Fibroblast of skin of scalp (primary cell): ENCODE measurements at places on chromosomes 11 and 22.

GRCh38 chr11:44943118-44943517, 7.6 kb downstream of the TP53I11 start:
- DNase-seq: no peak

DNA sequence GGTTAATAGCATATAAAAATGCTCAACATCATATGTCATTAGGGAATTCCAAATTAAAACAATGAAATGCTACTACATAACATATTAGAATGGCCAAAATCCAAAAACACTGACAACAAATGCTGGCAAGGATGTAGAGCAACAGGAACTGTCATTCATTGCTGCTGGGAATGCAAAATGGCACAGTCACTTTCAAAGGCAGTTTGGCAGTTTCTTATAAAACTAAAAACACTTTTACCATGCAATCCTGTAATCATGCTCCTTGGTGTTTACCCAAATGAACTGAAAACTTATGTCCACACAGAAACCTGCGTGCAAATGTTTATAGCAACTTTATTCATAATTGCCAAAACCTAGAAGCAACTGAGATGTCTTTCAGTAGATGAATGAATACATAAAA, 105.1 kb downstream of the ARHGAP32 start:
- no peak for DNase-seq

DNA sequence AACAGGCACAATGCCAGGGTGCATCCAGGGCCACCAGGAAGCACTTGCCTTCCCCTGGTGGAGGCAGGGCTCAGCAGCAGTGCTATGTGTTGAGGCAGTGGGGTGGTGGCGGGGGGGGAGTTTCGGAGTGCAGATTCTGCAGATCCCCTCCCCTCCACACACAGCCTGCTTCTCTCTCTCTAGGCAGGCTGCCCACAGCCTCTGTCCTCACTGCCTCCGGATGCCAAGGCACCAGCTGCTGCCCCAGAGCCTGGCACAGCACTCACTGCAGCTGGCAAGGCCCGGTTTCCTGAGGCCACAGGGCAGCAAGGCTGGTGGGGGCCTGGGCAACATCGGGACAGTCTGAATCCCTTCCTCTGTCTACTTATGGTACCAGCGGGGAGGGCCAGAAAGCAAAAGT, 35.8 kb downstream of the NRXN2 start:
- DNase-seq: no peak

GRCh38 chr22:17842386-17842785, 68.1 kb upstream of the BID start:
- DNase-seq: no peak

- DNase-seq: no peak
Measured at GRCh38 chr11:128367573-128367972, 219.8 kb downstream of the ETS1 start.

DNA sequence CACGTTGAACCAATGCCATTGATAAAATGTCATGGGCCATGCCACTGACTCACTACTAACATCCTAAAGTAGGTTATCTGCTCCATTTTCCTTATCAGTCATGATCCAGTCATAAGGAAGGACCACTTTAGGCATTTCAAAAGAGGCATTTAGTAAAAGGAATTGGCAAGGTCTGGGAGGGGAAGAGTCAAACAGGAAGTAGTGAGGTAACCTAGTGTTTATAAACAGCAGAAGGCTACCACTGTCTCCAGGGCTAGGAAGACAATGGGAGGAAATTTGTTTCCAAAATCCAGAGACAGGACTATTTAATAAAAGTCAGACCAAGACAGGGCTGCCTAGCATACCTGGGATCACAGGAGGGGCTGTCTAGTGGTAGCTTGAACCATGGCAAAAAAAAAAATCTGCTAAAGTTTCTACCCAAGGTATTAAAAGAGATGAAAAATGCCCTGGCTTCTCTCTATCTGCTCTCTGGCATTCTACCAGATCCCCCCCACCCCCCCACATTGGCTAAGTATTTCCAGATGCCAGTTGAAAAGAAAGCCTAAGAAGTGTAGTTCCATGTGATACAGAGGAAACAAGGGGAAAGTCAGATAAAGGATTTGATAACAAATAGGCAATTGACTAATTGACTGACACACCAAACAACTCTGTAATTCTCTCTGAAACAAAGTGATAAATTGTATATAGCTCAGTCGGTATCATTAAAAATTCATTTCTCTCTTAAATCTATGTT, 50.4 kb upstream of the C11orf87 start:
- DNase-seq: no peak

DNA sequence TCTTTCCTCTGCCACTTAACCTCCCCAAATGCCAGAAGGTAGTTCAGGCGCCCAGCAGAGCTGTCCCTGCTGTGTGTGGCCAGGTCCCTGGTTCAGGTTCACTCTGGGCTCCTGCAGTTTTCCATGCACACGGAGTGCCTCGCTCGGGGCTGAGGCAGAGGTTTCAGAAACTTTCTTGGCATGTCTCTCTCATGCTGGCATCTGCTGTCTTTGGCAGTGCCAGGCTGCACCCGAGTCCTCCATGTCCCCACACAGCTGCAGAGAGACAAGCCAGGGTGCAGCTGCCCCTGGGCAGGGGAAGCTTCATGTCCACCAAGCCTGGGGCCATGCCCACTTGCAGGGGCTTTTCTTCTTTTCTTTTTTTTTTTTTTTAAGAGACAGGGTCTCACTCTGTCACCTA, 7.0 kb upstream of the NEFH start:
- no peak for DNase-seq

DNA sequence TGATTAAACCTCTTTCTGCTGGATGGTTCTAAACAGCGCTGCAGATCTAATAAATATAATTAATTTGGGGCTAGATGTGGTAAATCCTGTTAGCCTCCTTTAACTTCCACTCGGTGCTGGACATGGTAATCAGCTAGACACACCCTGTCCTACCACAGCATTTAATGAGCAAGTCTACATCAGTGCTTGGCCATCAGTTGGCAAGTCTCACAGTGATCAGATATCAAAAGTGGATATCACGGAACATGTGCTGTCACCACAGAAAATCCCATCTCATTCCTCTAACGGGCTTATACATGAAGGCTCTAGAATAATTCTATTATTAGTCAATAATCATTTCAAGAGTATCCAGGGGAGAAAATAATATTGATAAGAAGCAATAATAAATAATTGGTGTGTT, 5.6 kb upstream of the USP28 start:
- no peak for DNase-seq

GRCh38 chr11:17468122-17468521, 8.5 kb downstream of the ABCC8 start:
- no peak for DNase-seq

DNA sequence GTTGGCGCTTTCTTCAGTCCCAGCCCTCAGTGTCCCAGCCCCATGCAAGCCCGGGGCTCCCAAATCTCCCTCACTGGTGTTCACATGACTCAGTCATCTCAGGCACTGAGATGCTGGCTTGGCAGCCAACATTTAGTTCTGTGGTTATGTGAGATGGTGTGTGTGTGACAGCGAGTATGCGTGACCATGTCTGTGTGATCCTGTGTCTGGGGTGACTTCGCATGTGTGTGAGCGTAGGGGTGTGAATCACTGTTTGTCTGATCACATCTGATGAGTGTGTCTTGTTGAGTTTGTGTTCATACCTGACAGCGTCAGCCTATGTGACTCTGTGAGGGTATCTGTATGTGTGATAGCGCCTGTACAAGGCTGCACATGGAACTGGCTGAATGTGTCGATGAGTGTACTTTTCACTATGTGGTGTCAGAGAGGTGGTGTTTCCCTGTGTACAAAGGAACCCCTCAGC, 16.2 kb downstream of the CREB3L1 start:
- peak; percentile 97 for DNase-seq

- DNase-seq: peak; percentile 58
Measured at GRCh38 chr22:33579448-33580093, 340.7 kb downstream of the LARGE1 start.

DNA sequence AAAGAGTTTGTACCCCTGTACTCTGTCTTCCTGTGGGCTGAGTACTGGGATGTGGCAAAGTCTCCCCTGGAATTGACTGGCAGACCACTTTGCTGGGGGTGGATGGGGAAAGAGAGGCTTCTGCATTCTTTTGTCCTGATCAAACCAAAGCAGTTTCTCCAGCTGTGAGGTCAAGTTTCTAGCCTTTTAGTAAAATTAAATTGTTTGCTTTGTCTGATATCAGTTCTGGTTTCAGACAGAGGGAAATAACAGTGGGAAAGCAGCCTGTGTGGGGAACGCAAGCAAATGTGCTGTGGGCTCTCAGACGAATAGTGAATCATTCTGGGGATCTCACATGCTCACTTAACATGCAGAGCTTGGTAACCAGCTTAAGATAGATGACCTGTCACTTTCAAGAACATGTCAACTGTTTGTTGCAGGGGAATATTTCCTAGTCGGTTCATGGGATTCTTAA, 151.6 kb downstream of the FAT3 start:
- DNase-seq: peak; percentile 82

GRCh38 chr11:14390669-14391068, 31.7 kb upstream of the RRAS2 start:
- DNase-seq: peak; percentile 44

- no peak for DNase-seq
Measured at GRCh38 chr11:78898266-78898775, 323.7 kb upstream of the NARS2 start.

DNA sequence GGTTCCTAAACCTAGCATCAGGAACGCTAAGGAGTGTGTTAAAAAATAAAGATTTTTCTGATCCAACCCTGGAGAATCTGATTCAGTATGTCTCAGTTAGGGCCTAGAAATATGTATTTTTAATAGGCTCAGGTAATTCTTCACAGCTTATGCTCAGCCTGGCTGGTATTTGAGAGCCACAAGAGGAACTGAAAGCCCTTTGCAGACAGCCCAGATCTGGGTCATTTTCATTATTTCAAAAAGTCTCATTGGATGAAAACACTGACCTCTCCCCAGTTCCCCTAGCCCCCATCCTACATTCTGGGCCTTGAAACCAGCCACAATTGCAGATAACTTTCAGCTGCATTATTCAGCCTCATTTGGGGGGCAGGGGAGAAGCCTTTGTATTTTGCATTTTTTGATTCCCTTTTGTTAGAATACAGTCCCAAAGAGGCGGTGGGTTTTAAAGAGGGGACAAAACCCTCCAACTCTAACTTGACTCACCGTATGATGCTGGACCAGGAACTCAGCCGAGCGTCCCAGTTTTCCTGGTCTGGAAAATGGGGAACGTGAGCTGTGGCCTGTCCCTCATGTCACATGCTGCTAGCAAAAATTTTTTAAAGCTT, 66.0 kb upstream of the LARGE1 start:
- DNase-seq: no peak

GRCh38 chr11:95108159-95108611, 18.5 kb downstream of the ENDOD1 start:
- DNase-seq: peak; percentile 84

DNA sequence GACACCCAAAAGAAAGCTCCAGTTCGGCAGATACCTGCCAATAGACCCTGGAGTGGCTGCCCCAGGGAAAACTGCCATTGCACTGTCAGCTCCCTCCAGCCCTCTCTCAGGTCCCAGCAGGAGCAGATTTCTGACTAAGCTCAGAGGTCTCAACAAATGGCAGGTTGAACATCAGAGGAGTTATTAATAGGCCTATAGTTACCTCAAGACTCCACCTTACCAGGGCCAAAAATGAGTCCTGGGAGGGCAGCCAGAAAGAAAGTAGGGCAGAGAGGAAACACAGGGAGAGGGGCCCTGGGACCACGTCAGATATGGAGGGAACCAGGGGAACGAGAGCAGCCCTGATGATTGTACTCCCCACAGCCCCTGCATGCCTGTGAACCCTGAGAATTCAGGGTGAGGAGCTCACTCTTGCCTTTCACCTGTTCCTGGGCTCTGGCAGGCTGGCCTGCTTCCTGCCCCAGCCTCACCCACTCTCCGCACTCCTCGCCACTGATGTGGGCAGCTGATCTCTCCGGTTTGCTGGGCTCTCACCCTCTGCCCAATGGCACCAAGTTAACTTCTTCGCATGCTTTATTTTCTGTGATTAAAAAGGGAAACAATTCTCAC, 4.3 kb upstream of the RGL4 start:
- no peak for DNase-seq

DNA sequence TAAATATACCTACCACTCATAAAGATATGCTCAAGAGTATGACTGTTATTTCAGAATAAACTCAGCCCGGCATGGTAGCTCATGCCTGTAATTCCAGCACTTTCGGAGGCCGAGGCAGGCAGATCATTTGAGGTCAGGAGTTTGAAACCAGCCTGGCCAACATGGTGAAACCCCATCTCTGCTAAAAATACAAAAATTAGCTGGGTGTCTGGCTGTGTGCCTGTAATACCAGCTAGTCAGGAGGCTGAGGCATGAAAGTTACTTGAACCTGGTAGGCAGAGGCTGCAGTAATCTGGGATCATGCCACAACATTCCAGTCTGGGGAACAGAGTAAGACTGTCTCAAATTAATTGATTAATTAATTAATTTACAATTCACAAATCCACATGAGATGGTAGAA, 208.2 kb upstream of the PDGFD start:
- peak; percentile 2 for DNase-seq

DNA sequence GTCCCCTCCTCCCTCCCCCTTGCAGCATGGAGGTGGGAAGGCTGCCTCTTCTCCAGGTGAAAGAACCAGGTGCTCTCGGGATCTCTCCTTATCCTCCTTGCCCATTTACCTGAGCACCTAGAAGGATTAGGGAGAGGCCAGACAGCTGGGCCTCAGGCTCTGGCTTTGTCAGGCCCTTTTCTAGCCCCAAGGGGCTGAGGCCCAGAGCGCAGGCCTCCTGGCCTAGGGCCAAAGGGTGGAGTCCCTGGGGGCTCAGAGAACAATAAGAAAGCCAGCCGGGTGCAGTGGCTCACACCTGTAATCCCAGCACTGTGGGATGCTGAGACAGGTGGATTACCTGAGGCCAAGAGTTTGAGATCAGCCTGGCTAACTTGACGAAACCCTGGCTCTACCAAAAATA, 5.4 kb upstream of the TTLL1 start:
- no peak for DNase-seq

DNA sequence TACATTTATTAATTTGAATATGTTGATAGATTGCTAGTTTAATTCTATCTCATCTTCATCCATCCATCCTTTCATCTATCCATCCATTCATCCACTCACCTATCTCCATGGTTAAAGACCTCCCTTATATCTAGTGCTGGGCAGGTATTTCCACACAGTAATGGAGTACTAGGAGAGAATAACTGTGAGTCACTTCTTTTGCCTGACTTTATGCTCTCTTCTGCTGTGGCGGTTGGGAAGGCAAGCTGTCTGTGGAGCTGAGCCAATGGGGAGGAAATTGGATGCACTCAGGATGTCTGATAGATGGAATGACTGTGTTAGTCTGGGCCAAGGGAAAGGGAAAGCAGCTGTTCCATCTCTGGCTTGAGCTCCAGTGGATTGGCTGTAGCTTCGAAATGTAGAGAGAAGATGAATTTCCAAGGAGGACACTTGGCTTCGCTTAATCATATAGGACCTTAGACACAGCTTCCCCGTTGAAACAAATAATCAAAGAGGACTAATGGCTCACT, 60.3 kb downstream of the NELL1 start:
- DNase-seq: no peak

- no peak for DNase-seq
Measured at GRCh38 chr11:3186166-3186953, 21.2 kb upstream of the OSBPL5 start.
